Colonic mucosa (tissue), 4 donors: ENCODE measurements at places on chromosomes 1 and 21.

DNA sequence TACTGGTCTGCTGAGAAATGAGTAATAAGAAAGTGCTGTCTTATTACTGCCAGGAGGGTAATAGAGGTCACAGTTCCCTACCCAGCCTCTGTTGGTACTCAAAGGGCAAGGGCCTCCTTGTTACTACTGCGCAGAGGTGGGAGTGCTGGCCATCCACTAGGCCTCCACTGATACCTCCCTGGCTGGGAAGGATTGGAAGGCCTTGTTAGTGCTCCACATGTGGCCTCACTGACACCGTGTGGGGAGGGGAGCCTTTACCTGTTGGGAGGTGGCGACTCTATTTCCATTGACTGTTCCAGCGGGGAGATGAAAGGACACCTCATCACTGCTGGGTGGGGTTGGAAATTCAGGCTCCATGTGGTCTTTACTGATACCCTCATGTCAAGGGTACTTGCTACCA is 57.8 kb upstream of the USP24 start:
- DNase-seq, result no peak

GRCh38 chr1:224392411-224393249 is 36.0 kb downstream of the CNIH4 start:
- no peak for DNase-seq

GRCh38 chr1:220879509-220880361 is 492 bp downstream of the HLX start:
- DNase-seq, result no peak

GRCh38 chr1:106498238-106498637 is 558.2 kb upstream of the PRMT6 start:
- DNase-seq, result no peak

DNA sequence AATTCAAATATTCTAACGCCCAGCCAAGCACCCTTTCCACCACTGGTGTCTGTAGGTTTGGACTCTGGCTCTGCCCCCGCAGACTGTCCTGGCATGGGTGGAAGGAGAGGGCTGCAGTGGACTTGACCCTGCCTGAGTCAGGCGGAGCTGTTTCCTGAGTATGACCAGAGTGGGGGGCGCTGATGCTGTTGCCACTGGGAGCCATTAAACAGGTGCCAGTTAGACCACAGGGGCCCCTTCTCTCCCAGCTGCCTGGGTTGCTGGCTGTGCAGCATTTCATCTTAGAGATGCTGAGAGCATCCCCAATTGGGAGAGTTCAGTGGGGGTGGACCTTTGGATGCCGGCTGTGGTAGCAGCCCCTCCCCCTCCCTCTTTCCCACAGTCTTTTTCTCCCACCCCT is 539.5 kb downstream of the MATN1 start:
- DNase-seq, result no peak

DNA sequence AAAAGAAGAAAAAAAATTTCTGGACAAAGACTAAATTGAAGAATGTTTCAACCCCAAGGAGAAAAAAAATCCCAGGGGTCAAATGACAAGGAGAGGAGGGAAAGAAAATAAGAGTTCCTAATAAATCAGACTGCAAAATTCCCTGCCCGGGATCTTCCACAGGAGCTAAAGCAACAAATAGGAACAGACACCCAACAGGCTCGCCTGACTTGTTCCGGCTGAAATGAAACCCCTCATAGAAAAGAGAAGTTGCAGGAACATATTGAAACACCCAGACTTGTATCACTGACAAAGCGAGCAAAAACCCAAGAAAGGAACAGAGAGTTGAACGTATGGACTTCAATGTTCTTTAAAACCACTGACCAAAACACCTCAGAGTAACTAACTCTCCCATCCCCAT is 123.0 kb downstream of the TIAM1 start:
- no peak for DNase-seq

DNA sequence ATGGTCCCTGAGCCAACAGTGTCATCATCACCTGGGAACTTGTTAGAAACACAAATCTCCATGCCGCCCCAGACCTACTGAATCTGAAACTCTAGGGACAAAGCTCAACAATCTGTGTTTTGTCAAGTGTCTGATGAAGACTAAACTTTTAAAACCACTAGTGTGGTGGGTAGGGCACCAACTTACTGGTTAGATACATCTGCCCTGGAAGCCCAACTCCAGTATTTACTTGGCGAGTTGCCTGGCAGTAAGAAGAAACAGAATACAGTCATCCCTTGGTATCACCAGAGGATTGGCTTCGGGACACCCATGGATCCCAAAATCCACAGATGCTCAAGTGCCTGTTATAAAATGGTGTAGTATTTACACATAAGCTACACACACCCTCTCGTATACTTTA is 367.9 kb upstream of the DUSP10 start:
- no peak for DNase-seq

- peak; percentile 19 for DNase-seq
Measured at GRCh38 chr21:26965040-26965906, 1.6 kb downstream of the ADAMTS5 start.

DNA sequence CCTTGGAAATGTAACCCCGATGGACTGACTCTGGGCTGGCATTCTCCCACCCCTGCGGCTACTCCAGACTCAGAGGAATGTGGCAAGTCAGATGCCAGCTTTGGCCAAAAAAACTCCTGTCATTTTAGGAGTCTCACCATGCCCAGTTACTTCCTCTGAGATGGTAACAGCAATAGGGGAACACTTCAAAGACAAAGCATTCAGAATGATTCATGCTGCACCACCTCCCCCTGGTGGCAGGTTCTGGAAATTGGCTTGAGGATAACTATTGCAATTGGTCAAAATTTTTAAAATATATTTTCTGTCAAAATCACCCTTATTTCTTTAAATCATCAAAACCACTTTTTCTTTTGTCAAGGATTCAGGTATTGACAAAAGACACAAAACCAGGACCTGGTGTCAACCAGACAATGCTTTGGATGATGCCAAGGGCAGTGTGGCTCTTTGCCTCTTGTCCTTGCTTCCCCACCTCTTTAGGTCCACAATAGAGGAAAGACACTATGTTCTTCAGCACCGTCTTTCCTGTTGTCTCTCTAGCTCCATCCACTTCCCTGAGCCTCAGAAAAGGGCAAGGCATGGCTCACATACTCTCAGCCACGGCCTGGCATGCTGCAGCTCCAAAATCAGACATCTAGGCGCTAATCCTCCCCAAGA is 9.9 kb upstream of the CDCA8 start:
- DNase-seq, result peak; percentile 79

DNA sequence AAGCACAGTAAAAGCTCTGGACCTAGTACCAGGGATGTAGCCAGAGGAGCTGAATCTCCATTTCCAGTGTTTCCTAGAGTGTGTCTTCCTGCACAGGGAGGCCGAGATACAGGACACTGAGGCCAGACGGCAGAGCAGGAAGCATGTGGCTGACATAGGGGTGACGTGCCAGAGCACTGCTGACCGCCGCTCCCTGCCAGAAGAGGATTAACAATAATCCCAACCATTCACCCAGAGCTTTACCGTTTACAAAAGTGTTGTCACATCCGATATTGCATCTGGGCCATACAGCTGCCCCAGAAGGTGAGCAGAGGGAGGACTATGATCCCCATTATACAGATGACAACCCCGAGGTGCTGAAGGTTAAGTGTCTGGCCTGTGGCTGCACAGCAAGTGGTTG is 5.8 kb upstream of the CLDN19 start:
- DNase-seq, result no peak

- DNase-seq, result no peak
Measured at GRCh38 chr1:209601809-209602657, 18.5 kb downstream of the CAMK1G start.

GRCh38 chr1:61104220-61104671 is 21.9 kb downstream of the NFIA start:
- no peak for DNase-seq

GRCh38 chr1:201361652-201362504 is 15.6 kb downstream of the TNNT2 start:
- DNase-seq, result peak; percentile 38

DNA sequence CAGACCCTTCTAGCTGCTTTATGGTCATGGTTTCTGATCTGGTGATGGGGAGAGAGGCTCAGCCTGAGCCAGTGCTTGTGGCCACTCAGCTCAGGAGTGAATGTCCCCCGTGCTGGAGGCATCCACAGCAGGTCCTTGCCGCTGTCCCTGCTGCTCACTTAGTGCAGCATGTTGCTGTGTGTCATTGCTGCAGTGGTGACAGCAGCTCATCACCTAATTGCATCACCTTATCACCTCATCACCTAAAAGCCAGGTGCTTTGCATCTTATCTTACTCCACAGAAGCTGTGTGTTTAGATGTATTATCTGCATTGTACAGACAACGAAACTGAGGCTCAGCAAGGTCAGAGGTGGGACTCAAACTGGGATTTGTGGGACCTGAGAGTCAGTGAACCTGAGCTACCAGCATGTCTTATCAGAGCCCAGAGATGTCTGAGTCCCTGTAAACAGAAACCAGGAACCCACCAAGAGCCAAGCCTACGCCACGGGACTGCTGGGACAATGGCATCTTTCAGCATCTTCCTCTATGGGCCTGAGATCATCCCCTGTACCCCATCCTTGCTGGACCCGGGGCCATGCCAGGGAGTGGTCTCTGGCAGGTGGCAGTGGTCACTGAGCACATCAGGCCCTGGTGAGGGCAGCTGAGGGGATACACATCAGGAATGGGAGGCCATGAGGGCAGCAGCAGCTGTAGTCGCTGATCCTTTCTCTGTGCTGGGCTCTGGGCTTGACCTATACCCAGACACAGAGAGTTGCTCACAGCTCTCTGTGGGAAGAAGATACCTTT is 6.5 kb downstream of the PODN start:
- DNase-seq, result no peak

DNA sequence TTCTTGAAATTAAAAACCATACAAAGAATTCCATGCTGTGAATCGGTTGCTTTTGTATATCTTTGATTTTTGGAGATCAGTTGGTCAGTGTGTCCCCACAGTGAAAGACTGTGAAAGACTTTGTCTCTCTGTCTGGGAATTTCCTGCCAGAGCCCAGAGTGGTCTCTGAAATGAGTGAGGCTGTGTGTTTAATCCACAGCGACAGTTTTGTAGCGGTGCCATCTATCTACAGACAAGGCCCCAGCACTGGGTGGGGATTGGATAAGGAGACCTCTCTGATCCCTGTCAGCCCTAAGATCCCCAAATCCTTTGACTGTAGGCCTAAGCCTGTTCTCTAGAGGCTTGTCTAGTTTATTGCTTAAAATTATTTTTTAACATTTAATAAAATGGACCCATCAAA is 10.3 kb downstream of the GPR25 start:
- no peak for DNase-seq

DNA sequence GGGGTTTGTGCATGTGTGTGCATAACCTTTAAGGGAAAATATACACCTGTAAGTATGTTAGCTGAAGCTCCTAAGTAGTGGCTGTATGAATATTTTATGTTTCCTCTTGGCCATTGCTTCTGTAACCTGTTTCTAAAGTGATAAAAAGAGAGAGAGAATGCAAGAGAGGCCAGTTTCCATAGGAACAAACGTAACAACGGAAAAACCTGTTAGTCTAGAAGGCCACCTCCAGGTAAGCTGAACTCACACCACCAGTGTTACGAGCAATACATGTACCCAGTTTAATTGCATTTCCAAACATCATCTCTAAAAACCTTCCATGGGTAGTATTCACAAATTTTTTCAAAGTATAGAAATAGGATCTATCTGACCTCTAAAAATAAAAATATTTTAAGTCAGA is 63.1 kb downstream of the PLPPR4 start:
- no peak for DNase-seq

GRCh38 chr1:227893300-227893948 is 54.3 kb downstream of the WNT9A start:
- peak; percentile 6 for DNase-seq

- DNase-seq, result no peak
Measured at GRCh38 chr1:235553112-235553551, 48.9 kb upstream of the B3GALNT2 start.

- DNase-seq, result no peak
Measured at GRCh38 chr1:64162151-64162550, 41.3 kb upstream of the UBE2U start.

GRCh38 chr1:7366955-7367665 is 404.0 kb upstream of the VAMP3 start:
- peak; percentile 64 for DNase-seq

DNA sequence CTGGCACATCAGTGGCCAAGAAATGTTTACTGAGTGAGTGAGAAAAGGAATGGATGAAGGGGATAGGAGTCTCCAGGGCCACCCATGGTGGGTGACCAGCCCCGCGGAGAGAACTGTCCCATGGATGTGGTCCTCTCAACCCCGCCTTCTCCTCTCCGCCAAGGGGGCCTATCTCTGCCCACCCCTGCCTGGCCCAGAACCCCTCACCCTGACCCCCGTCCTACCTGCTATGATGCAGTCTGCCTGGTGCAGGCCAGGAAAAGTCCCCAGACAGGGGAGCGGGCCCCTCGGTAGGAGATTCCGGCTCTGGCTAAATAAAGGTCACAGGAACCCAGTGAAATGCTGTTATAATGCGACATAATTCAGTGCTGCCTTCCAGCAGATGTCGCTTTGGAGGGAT is 107.6 kb downstream of the PTPRU start:
- no peak for DNase-seq

DNA sequence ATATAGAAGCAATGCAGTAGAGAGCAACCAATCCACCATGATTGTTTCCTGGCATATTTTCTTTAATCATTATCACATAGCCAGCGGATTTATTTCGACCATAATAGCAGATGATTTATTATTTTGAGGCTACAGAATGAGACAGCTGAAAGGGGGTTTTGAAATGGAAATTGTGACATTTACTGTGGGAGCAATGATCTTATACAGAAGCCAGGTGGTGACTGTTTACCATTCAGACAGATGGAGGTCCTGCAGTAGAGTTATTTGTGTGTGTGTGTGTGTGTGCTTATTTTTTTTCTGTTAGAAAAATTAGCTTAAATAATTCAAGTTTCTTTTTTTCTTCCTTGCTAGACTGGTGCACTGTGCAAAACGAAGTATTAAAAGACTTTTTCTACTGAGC is 1784.5 kb downstream of the MRPL39 start:
- no peak for DNase-seq

- DNase-seq, result no peak
Measured at GRCh38 chr1:216475659-216476276, 52.5 kb upstream of the USH2A start.
